Activated naive CD4-positive, alpha-beta T cell (primary cell): ENCODE measurements at places on chromosomes 2 and 18.

DNA sequence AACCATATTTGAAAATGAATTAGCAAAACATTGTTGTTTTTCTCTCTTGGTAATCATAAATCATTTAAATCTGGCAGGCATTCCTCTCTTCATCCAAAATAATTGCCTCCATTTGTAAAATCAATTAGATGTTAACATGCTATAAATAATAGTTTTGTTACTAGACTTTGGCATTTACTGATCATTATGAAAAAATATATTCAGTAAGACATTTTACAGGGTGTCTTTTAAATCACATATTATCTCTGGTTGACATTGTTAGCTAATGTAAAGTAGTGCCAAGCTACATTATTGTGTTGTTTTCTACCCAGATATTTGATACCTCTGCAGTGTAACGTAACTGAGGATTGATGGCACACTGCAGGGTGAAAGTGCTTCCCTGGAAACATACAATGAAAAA lies 31.8 kb upstream of the DLX1 start:
- DNase-seq, result no peak

DNA sequence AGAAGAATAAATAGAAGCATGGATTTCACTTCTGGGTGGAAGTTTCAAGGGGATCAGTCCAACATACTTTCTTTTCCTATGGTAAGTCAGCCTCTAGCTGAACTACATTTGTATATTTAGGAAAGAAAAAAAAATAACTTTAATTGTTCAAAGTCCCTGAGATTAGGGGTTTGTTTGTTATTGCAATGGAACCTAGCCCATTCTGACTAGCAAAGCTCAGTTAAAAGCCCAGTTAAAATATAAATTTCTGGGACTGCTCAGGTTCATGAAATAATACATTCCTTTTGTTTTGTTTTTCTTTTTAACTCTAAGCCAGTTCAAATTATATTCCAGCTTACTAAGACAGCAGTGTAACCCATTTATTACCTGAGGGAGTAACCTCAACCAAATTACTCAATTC lies 2069.6 kb upstream of the CELF4 start:
- no peak for DNase-seq

DNA sequence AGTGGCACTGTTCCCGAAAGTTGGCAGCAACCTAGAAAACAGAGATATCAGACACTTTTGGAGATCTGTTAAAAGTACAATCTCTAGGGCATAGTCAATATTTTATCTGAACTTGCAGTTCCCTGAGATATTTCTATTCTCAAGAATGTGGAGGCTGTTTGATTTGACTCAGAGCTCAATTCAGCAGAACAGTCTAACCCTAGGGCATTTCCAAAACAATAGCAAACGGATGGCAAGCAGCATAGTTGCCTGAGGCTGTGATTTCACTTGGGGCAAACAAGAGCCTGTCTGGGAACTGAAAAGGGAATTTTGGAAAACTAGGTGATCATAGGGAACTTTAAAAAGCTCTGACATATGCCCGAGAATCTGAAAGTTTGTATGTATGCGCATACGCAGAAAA lies 772.8 kb upstream of the LRRTM1 start:
- DNase-seq, result no peak

DNA sequence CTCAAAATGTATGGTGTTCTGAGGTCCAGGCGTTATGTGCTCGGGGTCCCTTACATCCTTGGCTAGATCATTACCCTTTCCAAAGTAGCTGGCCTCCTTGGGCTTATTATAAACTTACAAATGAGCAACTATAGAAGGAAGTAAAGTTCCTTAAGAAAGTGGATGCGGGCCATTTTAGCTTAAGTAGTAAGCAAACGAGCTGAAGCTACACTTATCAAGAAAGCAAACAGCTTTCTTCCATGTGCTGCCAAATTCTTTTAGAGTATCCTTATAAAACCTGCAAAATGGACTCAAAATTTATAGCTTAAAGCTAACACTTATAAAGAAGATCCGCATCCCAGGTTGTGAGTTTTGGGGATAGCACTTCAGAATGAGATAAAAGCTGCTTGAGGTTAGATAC lies 75.3 kb downstream of the ACTR3 start:
- no peak for DNase-seq

GRCh38 chr2:138155304-138155703 lies 191.0 kb downstream of the HNMT start:
- DNase-seq, result no peak

- DNase-seq, result no peak
Measured at GRCh38 chr2:25615920-25616319, 57.5 kb downstream of the DTNB start.

DNA sequence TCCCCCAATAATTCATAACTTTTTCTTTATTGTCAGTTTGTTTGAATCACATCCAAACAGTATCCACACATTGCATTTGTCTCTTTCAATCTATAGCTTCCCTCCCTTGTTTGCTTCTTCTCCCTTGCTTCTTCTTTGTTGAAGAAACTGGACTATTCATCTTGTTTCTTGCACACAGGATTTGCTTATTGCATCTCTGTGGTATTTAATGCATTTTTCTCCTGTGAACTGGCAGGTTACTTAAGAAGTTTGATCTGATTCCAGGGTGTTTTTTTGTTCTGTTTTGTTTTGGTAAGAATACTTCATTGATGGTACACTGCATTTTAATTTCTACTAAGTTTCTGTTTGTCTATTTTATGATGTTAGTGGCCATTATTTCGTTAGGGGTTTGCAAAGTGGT lies 166.8 kb downstream of the CAMKMT start:
- no peak for DNase-seq

DNA sequence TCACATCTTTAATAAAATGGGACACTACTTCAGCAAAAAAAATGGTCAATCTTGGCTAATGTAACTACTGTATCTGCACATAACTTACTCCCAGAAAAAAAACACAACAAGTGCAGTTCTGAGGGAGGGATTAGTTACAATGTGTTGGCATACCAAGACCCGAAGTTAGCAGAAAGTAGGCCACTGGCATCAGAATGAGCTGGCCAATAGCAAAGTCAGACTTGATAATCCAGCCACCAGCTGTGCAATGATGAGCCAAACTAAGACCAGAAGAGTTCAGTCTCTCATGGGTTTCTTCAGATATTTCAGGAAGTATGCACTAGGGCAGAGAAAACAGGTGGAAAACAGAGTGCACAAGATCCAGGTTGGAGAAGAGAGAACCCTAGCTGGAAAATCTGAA lies 65.3 kb downstream of the OLA1 start:
- DNase-seq, result no peak

DNA sequence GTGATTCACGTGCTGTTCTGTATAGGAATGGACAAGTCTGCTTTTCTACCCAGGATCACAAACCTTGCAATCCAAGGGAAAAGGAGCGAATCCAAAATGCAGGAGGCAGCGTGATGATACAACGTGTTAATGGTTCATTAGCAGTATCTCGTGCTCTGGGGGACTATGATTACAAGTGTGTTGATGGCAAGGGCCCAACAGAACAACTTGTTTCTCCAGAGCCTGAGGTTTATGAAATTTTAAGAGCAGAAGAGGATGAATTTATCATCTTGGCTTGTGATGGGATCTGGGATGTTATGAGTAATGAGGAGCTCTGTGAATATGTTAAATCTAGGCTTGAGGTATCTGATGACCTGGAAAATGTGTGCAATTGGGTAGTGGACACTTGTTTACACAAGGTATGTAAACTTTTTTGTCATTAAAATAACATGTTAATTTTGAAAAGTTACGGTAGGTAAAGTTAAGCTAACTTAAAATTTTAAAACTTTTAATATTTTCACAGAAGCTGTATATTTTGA lies 33.0 kb downstream of the PPM1B start:
- DNase-seq, result no peak
